SHP77 (cell line): ENCODE measurements at places on chromosomes 1 and 21.
A peak's percentile ranks its signal among the peaks of the same experiment; 100 is the strongest.

DNA sequence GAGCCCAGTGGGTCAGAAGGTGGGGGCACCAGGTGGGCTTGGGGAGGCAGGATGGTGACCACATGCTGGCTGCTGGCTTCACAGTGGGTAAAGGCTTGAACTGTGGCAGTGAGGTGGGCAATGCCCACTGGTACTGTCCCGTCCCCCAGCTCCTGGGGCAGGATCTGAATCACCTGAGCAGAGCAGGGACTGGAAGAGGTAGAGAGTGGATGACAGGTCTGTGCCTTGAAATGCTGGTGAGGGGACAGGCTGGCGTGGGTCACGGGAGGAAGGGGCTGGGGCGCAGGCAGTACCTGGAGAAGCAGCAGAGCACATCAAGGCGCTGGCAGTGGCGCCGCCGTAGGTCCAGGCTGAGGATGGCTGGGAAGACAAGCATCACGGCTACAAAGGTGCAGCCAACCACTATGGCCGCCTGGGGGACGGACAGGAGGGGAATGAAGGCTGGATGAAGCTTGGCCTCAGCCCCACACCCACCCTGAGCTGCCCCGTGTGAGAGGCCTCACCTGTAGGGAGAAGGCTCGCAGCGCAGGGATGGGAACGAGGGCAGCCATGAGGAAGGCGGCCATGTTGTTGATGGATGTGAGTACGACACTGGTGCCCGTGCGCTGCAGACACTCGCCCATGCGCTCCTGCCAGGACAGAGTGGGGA, 14.9 kb downstream of the PTCH2 start:
- no peak for DNase-seq

DNA sequence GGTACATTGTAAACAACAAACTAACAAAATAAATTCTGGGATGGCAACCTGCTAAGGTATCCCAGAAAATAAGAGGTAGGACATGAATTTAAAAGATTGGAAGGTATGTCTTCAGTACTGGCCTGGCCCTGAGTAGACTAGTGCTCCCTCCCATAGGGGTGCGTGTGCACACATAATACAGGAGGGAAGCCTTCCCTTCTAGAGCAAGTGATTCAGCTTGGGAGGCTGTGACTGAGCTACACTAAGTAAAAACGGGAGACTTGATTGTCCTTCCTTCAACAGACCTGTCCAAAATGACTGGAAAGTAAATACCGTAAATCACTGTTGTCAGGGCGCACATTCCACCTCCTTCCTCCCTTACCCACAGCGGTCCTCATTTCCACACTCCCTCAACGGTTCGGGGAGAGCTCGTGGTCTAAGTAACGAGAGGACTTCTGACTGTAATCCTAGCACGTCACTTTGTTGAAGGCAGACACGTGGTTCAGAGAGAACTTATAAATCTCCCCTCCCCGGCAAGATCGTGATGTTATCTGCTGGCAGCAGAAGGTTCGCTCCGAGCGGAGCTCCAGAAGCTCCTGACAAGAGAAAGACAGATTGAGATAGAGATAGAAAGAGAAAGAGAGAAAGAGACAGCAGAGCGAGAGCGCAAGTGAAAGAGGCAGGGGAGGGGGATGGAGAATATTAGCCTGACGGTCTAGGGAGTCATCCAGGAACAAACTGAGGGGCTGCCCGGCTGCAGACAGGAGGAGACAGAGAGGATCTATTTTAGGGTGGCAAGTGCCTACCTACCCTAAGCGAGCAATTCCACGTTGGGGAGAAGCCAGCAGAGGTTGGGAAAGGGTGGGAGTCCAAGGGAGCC, at the start of gene TGFB2:
Gene TGFB2 (plus strand): TSS at position 523 of the 859 bp plus-strand sequence. CDS start 1,366 bp downstream, outside the sequence.
- peak; percentile 61 for DNase-seq

GRCh38 chr1:75529488-75529887, 81.4 kb downstream of the SLC44A5 start:
- no peak for DNase-seq

- no peak for DNase-seq
Observed at GRCh38 chr1:59017501-59018231, 233.8 kb upstream of the JUN start.

GRCh38 chr1:24321697-24322469, 2.7 kb downstream of the GRHL3 start:
- no peak for DNase-seq

DNA sequence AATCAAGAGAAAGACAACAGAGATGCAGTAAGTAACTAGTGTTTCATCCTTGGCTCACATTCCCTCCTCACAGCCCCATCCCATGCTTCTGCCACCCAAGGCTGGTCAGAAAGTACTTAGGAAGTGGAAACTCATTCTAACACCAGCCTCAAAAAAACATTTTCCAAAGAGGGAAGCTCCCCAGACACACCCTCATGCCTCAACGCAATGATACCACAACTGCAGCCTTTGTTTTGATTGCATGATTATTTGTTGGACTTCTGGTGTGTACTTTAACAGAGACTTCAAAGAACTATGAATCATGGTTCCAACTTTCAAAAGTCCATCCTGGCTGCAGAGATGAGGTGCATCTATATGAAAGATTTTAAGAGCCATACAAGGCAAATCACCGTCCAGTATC, 45.2 kb upstream of the KCNA3 start:
- no peak for DNase-seq

GRCh38 chr1:165057956-165058355, 298.6 kb downstream of the LMX1A start:
- no peak for DNase-seq

- DNase-seq, result no peak
Observed at GRCh38 chr1:2492091-2492490, 16.0 kb downstream of the PLCH2 start.

DNA sequence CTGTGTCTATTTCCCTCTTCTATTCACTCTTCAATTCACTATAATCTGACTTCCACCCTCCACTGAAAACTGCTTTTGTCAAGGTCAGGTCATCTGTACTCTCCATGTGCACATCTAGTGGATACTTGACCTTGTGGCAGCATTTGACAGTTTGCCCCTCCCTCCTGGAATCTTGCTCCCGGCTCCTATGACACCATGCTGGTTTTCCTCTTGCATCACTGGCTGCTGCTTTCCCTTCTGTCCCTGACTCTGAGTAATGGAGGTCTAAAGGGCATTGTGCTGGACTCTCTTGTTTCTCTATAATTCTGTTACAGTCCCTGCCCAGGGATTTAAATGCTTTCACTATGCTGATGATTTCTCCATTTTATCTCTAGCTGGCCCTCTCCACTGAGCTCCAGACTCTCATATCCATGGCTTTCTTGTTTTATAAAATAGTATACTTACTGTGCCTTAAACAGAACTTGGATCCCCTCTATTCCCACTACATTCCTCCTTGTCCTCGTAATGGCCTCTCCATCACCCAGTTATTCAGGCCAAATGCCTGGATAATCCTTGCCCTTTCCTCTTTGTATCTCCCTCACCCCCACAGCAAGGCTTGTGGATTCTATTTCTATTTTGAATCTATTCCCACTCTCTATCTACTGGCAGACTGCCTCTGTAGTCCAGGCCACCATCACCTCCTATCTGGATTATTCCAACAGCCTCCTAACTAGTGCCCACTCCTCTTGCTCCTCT, 36.8 kb upstream of the PODN start:
- DNase-seq, result no peak

GRCh38 chr21:46000182-46000730, 18.7 kb downstream of the COL6A1 start:
- DNase-seq, result no peak

DNA sequence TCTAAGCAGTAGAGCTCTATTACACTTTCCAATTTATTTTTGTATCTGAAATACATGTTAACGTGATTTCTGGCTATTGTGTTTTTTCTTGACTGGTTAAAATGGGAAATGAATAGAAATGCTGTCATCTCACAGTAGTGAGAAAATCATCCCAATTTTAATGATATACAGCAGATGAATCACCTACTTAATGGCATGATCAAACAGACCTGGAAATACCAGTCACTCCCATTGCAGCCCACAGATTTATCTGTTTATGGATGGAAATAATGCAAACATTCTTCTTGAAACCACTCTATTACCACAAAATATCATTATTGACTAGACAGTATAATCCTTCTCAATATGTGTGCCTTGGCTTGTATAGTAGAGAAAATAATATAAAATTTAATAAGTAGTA, 497.8 kb upstream of the ADAMTS5 start:
- DNase-seq, result no peak

- DNase-seq, result peak; percentile 46
Observed at GRCh38 chr1:59552007-59552406, 255.1 kb downstream of the FGGY start.

GRCh38 chr1:76065270-76065669, 9.3 kb upstream of the ST6GALNAC3 start:
- DNase-seq, result no peak

DNA sequence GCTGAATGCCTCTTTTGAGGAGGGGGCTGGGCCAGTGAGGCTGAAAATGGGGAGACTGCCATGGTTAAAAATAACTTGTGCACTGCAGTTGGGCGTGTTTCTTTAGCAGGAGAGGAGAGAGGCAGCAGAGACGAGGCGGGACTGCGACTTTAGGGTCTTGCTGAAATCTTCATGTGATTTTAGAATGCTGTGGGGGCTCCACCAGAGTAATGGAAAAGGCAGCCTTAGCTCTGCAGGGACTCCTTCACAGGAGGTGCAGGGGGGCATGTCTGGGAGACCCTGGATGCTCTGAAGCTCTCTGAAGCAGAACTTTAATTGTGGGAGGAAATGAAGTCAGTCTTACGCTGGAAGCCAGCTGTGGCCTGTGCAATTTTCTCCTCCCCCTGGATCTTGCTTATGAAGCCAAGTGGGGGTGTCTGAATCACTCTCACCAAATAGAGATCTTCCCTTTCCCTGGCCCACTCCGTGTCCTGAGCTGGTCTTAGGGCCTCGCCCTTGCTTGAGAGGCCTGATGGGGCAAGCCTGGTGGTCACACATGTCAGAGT, 60.8 kb downstream of the NDUFS5 start:
- DNase-seq, result no peak

GRCh38 chr1:236353813-236354212, 40.3 kb upstream of the EDARADD start:
- DNase-seq, result no peak

GRCh38 chr1:114756009-114756892, 1.5 kb downstream of the CSDE1 start:
- no peak for DNase-seq

- DNase-seq, result no peak
Observed at GRCh38 chr1:38235705-38236104, 189.1 kb upstream of the POU3F1 start.

- no peak for DNase-seq
Observed at GRCh38 chr1:104172243-104172681, 422.6 kb downstream of the AMY1C start.

- no peak for DNase-seq
Observed at GRCh38 chr1:158716335-158716734, 4.2 kb downstream of the OR6K3 start.

DNA sequence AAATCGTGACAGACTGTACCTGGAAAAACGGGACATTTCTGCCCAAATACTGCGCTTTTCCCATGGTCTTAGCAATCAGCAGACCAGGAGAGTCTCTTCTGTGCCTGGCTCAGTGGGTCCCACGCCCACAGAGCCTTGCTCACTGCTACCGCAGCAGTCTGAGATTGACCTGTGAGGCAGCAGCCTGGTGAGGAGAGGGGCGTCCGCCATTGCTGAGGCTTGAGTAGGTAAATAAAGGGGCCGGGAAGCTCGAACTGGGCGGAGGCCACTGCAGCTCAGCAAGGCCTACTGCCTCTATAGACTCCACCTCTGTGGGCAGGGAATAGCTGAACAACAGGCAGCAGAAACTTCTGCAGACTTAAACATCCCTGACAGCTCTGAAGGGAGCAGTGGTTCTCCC, 203.1 kb downstream of the DENND1B start:
- DNase-seq, result no peak

GRCh38 chr1:195434566-195435203, 1173.6 kb downstream of the KCNT2 start:
- no peak for DNase-seq

DNA sequence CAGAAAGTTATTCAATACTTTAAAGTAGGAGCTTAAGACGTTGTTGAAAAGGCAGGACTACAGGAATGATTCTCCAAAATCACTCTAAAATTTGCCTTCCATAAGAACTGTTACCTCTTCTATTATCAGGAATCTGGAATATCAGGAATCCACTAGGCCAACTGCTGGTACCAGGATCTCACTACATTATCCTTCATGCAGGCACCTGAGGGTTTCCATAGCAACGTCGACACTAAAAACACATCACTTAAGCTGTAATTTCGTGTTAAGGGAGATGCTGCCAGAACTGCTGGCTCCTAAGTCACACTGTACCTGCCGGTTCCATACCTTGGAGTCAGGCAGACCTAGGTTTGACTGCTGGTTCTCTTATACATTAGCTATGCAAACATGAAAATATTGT, 139.7 kb upstream of the C1orf87 start:
- no peak for DNase-seq

DNA sequence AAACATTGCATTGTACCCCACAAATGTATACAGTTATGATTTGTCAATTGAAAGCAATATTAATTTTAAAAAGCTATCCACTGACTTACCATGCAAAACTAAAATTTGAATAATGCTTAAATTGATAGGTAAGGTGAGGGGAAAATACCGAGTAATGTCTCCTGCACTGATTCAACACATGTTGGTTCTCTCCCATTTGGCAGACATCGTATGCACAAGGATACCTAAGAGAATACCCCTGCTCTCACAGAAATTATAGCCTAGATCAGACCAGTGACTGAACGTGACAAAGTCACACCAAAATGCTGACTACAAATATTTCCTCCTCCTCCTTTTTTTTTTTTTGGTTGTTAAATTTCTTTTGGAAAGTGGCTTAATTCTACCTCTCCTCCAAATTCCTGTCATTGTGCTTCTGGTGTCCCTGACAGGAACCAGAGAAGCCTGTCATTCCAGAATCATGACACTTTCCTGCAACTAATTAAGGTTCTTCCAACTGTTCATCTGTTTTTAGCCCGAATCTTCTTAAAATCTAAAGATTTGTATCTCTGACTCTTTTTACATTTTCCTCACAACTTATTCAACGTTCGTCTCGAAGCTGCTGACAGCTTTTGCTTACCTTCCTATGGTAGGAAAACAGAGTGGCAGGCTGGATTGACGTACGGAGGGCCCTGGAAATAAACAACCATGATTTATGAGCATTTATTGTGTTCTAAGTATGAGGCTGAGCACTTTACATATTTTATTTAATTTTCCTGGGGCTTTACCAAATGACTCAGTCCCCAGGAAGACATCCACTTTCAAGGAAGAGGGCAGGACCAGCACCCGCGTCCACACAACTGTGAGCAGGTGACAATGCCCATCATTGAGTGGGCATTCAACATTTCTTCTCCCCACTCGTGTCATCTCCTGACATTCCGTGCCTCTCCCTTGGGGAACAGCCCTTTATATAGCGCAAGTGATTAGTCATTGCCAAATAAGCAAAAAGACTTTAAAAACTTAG, 57.9 kb upstream of the KCNE2 start:
- no peak for DNase-seq

GRCh38 chr1:228006034-228006785, 588 bp upstream of the WNT3A start:
- no peak for DNase-seq
